Activated T-helper 17 cell treated with anti-CD3 and anti-CD28 coated beads, Interleukin-2, amount 50 U/mL, for 72 hours (primary cell): ENCODE measurements at places on chromosomes 2 and 18.

GRCh38 chr18:41618147-41618546, 336.9 kb upstream of the PIK3C3 start:
- no peak for ATAC-seq

DNA sequence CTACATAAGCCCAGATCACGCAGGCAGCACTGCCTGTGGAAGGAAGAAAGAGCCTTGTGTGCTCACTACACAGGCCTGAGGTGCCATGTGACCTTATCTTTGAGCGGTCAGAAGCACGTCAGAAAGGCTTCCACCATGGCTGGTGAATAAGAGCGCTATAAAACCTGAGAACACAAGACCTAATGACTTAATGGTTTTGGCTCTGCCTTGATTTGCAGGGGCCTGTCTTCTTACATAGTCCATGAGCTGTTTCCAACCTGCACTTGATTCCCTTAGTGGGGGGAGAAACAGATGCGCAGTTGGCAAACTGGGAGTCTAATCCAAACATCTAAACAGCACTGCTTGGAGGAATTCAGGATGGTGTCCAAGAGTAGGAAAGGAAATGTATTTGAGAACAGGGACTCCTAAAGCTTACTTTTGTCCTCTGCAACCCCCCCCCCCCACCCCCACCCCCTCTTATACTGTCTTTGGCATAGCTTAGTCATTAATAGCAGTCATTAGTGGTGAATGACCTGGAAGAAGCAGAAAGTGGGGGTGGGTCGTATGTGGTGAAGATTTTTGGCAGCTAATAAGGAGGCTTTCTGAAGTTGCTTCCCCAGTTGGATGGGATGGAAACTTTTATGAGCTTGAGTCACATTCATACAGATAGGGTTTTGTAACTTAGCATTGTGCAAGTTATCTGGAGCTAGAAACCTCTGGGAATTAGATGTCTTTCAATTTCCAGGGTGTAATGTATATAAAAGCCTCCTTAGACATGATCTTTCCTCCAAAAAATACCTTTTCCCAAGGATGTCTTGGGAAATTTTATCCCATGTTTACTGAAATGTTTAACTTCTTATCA, 454.1 kb downstream of the MEIS1 start:
- no peak for ATAC-seq

DNA sequence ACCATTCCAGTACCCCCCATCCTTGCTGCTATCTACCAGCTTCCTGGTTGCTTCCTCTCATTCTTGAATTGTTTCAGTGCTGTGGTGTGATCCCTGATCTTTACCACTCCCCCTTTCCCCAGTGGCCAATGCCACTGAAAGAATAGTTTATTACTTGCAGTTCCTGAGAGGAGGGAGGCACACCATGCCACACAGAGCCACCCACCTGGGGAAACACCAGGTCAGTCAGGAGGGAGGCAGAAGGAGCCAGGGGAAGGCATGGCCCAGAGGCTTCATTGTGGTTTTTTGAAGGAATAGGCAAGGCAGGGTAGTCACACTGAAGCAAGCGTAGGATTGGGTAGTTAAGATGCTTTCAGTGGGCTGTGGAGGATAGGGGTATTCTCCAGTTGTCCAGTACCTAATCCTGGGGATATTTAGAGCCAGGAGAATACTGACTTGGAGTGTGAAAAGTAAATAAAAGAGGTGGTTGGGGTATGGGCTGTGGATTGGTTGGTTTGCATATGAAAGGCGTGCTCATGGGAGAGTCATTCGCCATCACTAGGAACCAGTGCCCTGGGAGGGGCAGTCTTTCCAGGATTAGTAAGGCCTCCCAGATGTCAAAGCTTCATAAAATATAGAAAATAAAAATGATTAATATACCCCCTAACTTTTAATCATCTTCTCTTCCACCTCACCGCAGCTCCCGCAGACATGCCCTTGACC, 6.7 kb upstream of the TMEM177 start:
- no peak for ATAC-seq

- ATAC-seq: no peak
Observed at GRCh38 chr18:77084688-77085035, 47.9 kb downstream of the MBP start.

- ATAC-seq: no peak
Observed at GRCh38 chr2:239275847-239276831, 124.7 kb downstream of the HDAC4 start.

DNA sequence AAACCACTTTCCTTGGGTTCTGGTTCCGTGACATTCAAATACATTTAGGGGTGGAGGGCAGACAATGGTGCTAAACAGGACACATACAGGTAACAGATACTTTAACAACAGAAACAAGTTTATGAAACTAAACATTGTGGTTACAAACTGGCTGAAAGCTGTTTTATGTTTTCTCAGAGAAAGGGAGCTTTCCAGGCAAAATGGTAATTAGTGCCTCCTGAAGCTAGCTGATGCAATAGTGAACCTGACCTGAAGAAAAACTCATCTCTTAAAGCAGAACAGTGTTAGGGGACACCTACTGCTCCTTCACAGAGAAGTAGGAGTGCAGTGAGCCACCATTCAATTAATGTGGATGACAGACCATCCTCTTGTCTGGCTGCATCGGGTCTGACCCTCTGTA, 138.9 kb downstream of the CCDC148 start:
- no peak for ATAC-seq

DNA sequence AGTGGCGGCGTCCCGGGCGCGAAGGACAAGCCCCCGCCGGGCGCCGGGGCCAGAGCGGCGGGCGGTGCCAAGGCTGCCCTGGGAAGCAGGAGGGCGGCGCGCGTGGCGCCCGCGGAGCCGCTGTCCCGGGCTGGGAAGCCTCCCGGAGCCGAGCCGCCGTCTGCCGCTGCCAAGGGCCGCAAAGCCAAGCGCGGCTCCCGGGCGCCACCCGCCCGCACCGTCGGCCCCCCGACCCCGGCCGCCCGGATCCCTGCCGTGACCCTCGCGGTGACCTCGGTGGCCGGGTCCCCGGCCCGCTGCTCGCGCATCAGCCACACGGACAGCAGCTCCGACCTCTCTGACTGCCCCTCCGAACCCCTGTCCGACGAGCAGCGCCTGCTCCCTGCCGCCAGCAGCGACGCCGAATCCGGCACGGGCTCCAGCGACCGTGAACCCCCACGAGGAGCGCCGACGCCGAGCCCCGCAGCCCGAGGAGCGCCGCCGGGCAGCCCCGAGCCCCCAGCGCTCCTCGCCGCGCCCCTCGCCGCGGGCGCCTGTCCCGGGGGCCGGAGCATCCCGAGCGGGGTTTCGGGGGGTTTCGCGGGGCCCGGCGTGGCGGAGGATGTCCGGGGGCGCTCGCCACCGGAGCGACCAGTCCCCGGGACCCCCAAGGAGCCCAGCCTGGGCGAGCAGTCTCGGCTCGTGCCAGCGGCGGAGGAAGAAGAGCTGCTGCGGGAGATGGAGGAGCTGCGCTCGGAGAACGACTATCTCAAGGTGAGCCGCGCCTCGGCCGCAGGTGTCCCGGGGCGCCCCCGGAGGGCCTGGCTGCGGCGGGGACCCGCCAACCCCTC, 820 bp downstream of the MTCL1 start:
- no peak for ATAC-seq

- no peak for ATAC-seq
Observed at GRCh38 chr2:112074506-112074905, 19.4 kb downstream of the TMEM87B start.

- no peak for ATAC-seq
Observed at GRCh38 chr2:99949963-99950362, 192.4 kb downstream of the AFF3 start.

GRCh38 chr2:222747526-222748160, 76.2 kb downstream of the MOGAT1 start:
- ATAC-seq: peak; percentile 24

DNA sequence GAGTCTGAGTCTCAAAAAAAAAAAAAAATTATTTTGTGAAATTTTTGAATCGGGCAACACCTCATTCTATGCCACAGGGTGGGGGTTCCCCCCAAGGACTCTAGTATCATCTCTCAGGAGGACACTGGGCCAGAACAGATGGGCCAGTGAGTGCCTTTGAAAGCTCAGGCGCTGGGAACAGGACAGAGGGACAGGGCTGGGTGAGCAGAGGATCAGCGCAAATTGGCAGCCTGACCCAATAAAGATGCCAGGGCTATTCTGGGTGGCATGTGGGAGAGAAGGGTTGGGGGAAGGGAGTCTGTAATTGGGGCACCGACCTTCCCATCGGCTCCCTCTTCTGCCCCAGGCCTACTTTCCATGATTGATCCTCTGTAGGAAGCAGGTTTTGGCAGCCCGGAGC, 44.0 kb downstream of the KIF3C start:
- ATAC-seq: no peak

DNA sequence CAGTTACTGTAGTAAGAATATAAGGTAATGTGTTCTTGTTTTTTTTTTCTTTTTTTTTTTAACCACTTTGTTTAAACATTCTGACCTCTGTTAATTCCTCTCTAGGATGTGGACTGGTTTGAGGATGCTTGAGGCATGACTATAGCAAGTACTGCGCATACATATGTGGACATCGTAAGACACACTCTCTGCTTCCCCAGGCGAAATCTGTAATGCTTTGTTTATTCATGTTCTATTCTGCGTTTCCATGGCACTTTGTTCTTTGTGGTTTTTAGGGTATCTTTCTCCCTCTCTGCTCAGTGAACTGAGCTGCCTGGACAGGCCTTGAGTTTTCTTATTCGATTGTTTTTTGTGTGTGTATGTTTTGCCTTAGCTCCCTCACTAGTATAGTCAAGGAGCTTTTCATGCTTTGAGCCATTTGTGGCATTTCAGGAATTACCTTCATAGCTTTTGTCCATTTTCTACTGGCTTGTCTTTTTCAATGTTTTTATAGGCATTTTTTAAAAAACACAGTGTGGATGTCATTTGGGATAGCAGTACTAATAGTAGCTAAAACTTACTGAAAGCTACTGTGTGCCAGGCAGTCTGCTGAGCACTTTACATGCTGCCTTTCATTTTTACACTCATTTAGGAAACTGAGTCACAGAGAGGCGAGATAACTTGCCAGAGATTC, 1.9 kb upstream of the SH3BP4 start:
- no peak for ATAC-seq

GRCh38 chr18:9732031-9732430, 23.9 kb downstream of the RAB31 start:
- ATAC-seq: no peak

- ATAC-seq: peak; percentile 88
Observed at GRCh38 chr2:30447149-30448045, at the start of gene LCLAT1. Gene LCLAT1, plus strand, starts transcription at chr2:30447246. Its CDS starts 78,345 bp downstream, at chr2:30525591.

- ATAC-seq: no peak
Observed at GRCh38 chr2:18245375-18245774, 315.1 kb downstream of the RDH14 start.

GRCh38 chr18:9140984-9141383, 4.4 kb downstream of the ANKRD12 start:
- no peak for ATAC-seq

DNA sequence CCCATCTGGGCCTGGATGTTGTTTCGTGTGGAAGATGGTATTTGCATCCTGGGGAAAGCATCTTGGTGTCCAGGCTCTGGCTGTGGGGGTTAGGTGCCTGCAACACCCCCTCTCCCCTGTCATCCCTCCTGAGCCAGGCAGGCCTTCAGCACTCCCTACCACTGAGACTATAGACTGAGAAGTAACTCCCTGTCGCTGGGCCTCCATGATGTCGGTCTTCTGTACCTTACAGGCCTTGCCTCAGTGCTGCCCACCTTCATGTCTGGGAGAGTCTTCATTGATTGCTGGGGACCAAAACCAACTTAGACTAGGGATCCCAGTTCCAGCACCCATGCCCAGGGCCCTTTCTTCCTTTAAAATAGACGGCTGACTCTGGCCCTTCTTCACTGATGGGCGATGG, 33.1 kb upstream of the DNMT3A start:
- no peak for ATAC-seq

- peak; percentile 54 for ATAC-seq
Observed at GRCh38 chr18:13369756-13370510, 151.4 kb downstream of the LDLRAD4 start.

- ATAC-seq: no peak
Observed at GRCh38 chr2:113076954-113077669, 9.3 kb downstream of the IL1F10 start.

DNA sequence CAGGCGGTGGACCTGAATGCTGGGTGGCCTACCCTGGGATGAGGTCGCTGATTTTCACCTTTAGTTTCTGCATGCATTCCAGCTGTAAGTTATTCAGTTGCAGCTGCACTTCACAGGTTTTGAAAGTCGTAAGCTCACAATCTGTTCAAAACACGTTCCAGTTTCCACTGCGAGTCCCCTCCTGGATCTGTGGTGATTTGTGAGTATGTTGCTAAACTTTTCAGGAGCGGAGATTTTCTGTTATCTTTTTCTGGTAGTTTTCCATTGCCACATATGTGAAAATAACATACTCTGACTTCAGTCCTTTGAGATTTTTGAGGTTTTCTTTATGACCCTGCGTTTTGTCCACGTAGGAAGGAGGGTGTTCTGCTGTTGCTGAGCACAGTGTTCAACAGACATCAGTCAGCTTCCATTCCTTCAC, 102.1 kb downstream of the SNTG2 start:
- no peak for ATAC-seq

GRCh38 chr18:42184685-42185477, 229.8 kb downstream of the PIK3C3 start:
- ATAC-seq: no peak

DNA sequence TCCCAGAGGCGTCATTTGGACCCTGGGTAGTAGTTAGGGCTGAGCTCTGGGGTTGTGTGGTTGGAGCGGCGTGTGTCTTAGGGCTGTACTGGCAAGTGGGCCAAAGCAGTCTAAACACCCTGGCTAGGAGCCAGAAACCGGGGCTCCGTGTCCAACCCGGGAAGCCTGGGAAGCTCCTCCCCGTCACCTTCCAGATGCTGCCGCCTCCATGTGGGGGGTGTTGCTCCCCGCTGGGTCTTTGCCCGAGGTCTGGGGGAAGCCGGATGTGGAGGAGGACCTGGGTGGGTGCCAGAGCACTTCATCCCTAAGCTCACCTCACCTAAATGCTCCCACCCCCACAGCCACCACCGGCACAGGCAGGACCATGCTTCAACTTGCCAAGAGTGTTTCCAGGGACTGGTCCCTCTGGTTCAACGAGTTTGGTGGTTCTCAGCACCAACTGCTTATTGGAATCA, 25.4 kb downstream of the TET3 start:
- no peak for ATAC-seq

- no peak for ATAC-seq
Observed at GRCh38 chr2:236886456-236886855, 199.2 kb upstream of the COPS8 start.
